ENCODE measurements at places on chromosomes 2 and 18. TPM values are rescaled to one million over a fixed set of nuclear protein-coding genes. Genes with fewer than 3 reads are reported as not detected.

C1D gene
- 17.9 TPM for total RNA-seq

- no peak for DNase-seq
Observed at GRCh38 chr18:22056950-22057349, 112.4 kb upstream of the GATA6 start.

- no peak for DNase-seq
Observed at GRCh38 chr2:1995987-1996386, 251.7 kb upstream of the PXDN start.

OR6B2 gene
- not detected for total RNA-seq

TSPYL6 gene
- 0.11 TPM for total RNA-seq

- DNase-seq: no peak
Observed at GRCh38 chr2:31202833-31203232, 14.5 kb downstream of the CAPN14 start.

GRCh38 chr2:196640031-196640548 lies 575 bp downstream of the CCDC150 start:
- no peak for DNase-seq

NEURL3 gene
- total RNA-seq: not detected

DNA sequence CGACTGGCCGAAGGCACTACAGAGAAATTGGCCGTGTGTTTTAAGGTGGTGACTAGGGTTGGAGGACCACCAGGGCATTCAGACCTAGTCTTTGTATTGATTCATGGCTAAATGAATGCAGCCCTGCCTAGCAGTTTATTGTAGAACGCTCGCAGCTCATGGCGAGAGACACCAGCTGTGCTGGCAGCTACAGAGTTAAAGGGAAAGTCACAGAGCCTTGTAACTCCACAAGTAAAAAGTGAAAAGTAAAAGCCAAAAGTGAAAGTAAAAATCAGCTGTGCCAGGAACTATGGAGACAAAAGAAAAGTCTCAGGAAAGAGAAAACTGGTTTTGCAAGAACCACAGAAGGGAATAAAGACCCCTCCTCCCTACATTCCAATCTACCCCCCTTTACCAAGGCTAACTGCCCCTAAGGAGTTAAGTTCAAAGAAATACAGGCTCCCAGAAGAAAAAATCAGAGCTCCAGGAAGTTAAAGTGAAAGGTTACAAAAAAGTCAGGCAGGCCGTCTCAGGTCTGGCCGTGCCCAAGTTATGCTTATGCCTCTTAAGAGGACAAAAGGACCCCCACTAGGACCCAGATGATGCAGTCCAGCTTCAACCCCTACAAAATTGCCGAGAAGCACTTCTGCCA lies 46.4 kb upstream of the SELENOI start:
- DNase-seq: no peak

BOLL gene
- total RNA-seq: not detected

FAM136A gene
- 21.3 TPM for total RNA-seq

OBSL1 gene
- total RNA-seq: 199 TPM
